ENCODE measurements at places on chromosomes 4 and X. TPM values are rescaled to one million over a fixed set of nuclear protein-coding genes. Genes with fewer than 3 reads are reported as not detected.

- DNase-seq, result no peak
Observed at GRCh38 chrX:143058120-143058519, 32.4 kb downstream of the SPANXN4 start.

DNA sequence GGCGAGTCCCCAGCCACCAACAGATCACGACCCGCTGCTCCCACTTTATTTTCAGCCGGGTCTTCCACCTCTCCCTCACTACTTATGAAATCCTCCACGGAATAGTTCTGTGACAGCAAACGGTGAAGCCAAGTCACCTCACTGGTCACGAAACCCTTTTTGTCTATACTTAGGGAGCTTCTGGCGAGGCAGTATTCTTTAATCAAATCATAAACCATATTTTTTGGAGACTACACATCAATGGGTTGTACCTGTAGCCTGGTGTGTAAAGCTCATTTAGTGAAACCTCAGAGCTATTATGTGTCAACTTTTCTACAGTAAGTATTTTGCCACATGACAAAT, 809 bp upstream of the H2AZ1 start:
- no peak for DNase-seq

DNA sequence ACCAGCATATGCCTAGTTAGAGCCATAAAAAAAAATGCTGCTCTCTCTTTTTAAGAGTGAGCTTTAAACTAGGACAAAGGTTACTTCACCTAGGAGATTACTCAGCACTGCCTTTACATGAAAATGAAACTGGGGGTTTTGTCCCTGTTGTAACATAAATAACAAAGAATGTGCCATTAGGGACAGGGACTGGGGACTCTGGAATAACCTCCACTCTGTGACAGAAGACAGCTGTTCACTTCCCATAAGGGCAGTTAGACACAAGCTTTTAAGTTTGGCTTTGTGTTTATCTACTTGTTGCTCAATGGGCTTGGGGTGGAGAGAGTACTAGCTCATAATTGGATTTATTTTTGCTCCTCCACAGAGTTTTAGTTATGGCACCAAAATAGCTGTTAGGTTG, 11.9 kb downstream of the ENPEP start:
- DNase-seq, result no peak

The TXK gene
- 1.2 TPM for total RNA-seq

GRCh38 chr4:5337731-5338130, 286.5 kb downstream of the STK32B start:
- no peak for DNase-seq

The GALNT7 gene
- 9.6 TPM for total RNA-seq
